ENCODE measurements at places on chromosomes 6 and 20. TPM values are rescaled to one million over a fixed set of nuclear protein-coding genes. Genes with fewer than 3 reads are reported as not detected.

GRCh38 chr6:139545206-139546105 is 171.0 kb upstream of the CITED2 start:
- H3K27me3 ChIP-seq = no peaks in the 10 kb centered on the region
- H3K27ac ChIP-seq = peak overlapping the region; percentile 13
- no peak overlapping the region for H3K4me3 ChIP-seq

GRCh38 chr6:87430499-87430898 is 22.7 kb downstream of the CFAP206 start:
- DNase-seq = no peak
- H3K4me3 ChIP-seq = no peak overlapping the region
- H3K27ac ChIP-seq = no peak overlapping the region

DNA sequence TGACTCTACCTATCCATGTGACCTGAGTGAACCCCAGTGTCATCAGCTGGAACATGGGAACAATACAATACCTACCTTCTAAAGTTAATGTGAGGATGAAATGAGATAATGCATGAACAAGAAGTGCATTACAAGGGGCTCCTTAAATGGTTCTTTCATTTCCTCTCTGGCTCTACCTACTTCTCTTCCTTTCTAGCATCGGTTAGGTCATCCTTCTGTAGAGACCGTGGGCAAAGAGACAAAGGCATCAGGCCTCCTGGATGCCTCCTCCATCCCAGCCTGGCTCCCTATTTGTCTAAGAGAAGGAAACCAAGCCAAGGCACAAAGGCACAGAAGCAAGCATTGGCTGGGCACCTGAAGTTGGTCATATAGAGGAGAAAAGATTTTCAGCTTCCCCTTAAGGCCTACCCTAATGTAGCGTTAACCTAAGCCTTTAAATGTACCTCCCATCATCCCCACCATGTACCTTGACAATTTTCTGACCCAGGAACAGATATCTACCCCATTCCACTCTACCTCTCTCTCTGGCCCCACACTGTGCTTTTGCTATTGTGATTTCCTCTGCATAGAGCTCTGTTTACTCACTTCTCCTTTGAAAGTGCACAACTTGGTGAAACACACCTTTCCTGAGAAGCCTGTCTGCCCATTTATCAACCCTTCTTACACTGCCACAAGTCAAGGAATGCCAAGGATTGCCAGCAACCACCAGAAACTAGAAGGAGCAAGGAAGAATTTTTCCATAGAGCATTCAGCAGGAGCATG is 86.6 kb downstream of the GCLC start:
- no peak overlapping the region for H3K27ac ChIP-seq
- H3K4me1 ChIP-seq = no peaks in the 10 kb centered on the region
- no peak for DNase-seq
- no peaks in the 10 kb centered on the region for H3K36me3 ChIP-seq
- H3K4me3 ChIP-seq = no peak overlapping the region
- peaks cover 5% of the 10 kb centered on the region for H3K27me3 ChIP-seq

GRCh38 chr6:81708113-81708699 is 44.3 kb downstream of the TENT5A start:
- DNase-seq = peak; percentile 75
- H3K4me1 ChIP-seq = peaks cover 5% of the 10 kb centered on the region
- H3K27ac ChIP-seq = peak overlapping the region; percentile 33
- peak overlapping the region; percentile 21 for H3K4me3 ChIP-seq

DNA sequence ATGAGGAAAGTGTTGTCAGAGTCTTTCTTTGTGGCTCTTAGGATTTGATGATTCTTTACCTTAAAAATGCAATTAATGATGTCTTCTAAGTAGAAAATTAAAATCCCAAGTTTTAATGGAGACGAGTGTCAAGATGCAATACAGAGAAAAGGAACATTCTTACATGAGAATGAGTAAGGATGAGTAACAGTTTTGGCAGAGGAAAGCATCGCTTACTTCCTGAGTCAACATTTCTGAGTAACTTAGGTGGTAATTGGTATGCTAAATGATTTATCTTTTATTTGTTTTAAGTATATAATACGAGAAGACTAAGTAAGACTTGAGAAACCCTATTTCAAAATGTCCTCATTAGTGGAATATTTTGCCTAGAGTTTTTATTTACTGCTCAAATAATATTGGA is 101.3 kb downstream of the RTN4IP1 start:
- H3K4me1 ChIP-seq = no peaks in the 10 kb centered on the region
- H3K27me3 ChIP-seq = no peaks in the 10 kb centered on the region
- DNase-seq = no peak
- no peak overlapping the region for H3K4me3 ChIP-seq
- no peak overlapping the region for H3K27ac ChIP-seq

RBM24 gene
- total RNA-seq = 13.6 TPM
